ENCODE measurements at places on chromosomes 12 and 14.

DNA sequence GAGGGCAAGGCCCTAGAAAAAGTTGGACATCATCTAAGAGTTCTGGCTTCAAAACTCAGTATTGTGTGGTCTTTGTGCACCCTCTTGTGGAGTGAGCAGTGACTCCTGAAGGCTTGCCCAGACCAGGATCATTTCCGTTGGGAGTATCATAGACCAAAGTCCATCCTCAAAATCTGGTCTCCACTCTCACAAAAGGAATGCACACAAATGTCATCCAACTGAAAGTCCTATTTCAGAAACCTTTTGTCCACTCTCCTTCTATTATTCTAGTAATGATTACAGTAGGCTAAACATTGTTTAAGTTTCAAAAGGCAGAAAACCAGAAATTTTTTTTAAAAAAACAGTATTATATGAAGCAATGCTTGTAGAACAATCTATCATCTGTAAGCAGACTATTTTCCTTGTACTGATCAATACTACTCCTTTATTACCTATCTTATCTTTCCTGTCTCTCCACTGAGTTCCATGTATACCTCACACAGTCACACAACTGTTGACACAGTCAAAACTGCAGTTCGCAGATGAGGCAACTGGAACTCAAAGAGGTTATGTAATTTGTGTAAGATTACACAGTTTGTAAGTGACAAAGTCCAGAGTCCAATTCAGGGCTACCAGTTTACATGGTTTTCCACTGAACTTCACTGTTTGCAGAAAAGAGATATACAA lies 41.4 kb downstream of the COX16 start:
- DNase-seq = peak; percentile 74

GRCh38 chr12:63915105-63915800 lies 70.8 kb downstream of the SRGAP1 start:
- DNase-seq = peak; percentile 55

- peak; percentile 18 for DNase-seq
Observed at GRCh38 chr12:123031171-123031845, 50.8 kb downstream of the ARL6IP4 start.

DNA sequence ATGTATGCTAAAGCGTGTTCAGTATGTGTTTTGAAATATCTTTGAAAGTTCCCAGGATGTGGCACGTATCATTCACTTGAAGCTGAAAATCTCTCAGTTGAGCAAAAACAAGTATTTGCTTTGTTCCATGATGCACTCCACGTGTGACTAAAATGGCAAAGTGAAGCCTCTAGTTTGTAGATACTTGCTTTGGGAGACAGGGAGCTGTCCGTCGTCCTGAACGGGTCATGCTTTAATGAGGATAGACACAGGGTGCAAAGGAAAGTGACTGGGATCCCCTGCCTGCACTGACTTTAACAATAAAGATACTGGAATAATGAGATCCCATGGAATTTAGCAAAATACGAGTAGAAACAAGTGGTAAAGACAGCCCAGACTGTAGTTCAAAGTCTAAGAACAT lies 991.4 kb downstream of the NRXN3 start:
- peak; percentile 65 for DNase-seq

- DNase-seq = no peak
Observed at GRCh38 chr12:63964301-63964700, 119.8 kb downstream of the SRGAP1 start.

DNA sequence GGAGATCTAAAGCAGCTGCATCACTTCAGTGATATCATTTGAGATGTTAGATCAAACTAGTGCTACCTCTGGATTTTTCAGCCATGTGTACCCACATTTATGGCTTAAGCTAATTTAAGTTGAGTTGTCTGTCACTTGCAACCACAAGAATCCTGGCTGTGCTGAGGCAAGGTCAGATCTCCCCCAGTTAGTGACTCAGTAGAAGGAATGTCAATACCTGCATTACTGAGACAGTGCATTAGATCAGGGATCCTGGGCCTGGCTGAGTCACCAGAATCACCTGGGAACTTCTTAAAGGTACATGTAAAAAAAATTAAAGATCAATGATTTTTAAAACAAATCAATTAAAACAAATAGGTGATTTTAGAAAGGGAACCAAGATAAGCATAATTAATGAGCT lies 84.6 kb upstream of the GRIN2B start:
- peak; percentile 90 for DNase-seq

GRCh38 chr14:42229976-42230375 lies 623.3 kb downstream of the LRFN5 start:
- no peak for DNase-seq

DNA sequence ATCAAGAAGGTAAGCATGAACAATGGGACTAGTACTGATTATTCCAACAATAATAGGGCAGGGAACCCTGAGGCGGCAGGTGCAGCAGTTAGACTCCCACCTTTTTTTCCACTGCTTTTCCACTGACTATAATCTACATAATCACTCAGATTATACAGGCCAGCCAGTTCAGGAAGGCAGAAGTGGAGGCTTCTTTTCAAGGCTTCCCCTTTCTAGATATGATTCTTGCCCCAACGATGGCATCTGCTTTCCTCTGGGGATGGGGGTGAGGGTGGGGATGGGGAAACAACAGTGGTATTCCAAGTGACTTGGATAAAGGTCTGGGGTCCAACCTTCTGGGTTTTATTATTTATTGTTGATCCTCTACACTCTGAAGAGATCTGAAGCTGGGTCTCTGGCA lies 331 bp downstream of the NCKAP1L start:
- DNase-seq = no peak

DNA sequence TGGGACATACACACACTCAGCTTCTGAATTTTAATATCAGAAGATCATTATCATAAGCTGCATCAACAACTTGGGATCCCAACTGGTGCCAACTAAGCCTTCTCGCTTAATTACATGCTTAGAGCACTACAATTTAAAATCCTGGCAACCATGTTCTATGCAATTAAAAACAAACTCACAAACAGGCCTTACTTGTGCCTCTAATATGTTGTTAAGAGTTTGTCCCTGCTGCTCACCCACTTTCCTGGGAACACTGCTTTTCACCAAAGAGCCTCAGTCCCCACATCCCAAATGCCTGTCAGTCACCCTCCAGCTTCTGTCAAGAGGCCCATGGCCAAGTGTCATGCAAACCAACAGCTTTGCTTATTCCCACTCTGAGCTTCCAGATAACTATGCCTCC lies 69.7 kb downstream of the TTC9 start:
- DNase-seq = no peak

GRCh38 chr12:6664902-6665301 lies 2.0 kb upstream of the ING4 start:
- DNase-seq = no peak

DNA sequence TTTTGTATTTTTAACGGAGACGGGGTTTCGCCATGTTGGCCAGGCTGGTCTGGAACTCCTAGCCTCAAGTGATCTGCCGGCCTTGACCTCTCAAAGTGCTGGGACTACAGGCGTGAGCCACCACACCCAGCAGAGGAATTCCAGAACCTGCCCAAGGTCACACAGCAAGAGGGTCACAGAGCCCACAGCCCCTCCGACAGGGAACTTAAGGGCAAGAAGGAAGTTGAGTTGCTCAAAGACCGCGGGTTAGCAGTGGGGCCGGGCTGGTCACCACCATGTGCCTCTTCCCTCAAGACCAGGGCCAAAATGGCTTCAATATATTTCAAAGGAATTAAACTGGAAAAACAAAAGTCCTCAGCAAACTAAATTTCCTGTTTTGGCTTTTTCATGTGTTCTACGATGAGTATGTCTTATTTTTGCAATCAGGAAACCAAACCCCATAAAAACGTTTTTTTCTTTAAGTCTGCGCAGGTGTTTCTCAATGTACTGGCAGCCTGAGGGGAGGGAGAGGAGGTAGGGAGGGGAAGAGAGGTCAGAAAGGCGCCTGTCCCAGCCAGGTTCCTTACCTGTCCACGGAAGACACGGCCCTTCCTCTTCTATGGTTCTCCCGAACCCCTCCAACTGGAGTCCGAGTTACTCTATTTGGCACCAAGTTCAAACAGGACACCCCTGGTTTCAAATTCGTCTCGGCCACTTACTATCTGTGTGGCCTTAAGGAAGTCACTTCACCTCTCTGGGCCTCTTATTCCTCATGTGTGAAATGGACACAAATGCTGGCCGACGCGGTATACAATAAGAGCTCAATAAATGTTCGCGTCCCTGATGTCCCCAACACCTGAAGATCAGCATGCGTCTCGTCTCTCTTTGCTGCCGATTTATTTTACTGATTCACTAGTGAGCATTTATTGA lies 778 bp downstream of the SLC8B1 start:
- peak; percentile 30 for DNase-seq

DNA sequence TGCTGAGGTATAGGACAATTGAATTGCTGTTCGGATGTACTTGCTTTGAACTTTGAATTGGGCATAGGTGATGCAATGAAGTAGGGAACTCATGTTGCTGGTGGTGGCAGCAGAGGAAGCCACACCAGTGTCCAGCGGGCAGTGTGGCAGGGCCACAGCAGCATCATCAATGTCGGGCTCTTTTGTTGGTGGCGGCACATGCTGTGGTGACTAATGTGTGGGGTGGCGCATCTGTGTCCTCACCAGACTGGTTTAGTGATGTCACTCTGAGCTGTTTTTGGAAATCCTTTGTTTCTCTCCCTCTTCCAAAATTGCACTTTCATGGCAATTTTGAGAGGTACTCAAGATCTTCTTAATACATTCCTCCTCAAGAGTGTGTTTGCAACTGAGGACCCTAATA lies 187.6 kb downstream of the ETNK1 start:
- DNase-seq = peak; percentile 50

DNA sequence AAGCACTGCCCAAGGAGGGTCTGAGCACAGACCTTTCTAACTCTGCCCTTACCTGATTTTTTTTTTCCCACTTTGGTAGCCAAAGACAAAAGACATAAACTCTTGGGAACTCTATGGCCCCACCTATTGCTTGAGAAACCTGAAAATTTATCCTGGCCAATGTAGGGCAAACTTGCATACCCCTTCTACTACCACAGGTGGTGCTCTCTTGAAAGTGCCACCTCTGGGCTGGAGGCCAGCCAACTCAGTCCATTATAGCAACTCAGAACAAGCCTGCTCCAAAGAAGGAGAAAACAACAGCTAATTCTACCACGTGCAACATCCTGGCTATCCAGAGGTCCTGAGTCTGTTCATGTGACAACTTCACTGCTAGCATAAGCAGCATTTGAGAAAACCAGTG lies 55.7 kb upstream of the ABCD2 start:
- no peak for DNase-seq

- DNase-seq = no peak
Observed at GRCh38 chr12:30818562-30818961, 63.8 kb upstream of the CAPRIN2 start.

GRCh38 chr12:126069549-126070165 lies 1004.4 kb downstream of the AACS start:
- peak; percentile 65 for DNase-seq

DNA sequence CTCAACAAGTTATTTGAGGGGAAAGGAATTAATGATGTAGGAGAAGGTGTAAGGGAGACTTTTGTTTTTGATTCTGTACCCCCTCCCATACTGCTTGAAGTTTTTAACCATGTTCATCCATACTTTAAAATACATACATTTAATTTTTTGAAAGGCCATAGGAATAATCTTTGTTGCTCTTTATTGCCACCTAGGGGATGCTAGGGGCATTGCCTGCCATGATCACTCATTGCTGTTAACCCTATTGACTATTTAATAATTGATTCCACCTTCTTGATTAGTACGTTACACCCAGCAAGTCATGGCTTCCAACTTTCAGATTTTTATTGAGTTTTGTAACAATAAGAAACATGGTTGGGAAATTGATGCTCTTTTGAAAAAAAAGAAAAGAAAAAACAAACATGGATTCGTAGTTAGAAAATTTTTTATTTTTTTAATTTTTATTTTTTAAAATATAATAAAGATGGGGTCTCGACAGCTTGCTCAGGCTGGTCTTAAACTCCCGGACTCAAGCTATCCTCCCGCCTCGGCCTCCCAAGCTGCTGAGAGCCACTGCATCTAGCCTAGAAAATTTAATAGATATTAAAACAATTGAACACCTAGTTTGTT lies 8.5 kb upstream of the PRKAB1 start:
- DNase-seq = peak; percentile 48

GRCh38 chr14:106586098-106586704 lies 1059.8 kb downstream of the TMEM121 start:
- no peak for DNase-seq

GRCh38 chr14:88422919-88423650 lies 37.6 kb downstream of the SPATA7 start:
- DNase-seq = peak; percentile 93

GRCh38 chr12:4943067-4943937 lies 33.6 kb downstream of the KCNA1 start:
- DNase-seq = no peak

DNA sequence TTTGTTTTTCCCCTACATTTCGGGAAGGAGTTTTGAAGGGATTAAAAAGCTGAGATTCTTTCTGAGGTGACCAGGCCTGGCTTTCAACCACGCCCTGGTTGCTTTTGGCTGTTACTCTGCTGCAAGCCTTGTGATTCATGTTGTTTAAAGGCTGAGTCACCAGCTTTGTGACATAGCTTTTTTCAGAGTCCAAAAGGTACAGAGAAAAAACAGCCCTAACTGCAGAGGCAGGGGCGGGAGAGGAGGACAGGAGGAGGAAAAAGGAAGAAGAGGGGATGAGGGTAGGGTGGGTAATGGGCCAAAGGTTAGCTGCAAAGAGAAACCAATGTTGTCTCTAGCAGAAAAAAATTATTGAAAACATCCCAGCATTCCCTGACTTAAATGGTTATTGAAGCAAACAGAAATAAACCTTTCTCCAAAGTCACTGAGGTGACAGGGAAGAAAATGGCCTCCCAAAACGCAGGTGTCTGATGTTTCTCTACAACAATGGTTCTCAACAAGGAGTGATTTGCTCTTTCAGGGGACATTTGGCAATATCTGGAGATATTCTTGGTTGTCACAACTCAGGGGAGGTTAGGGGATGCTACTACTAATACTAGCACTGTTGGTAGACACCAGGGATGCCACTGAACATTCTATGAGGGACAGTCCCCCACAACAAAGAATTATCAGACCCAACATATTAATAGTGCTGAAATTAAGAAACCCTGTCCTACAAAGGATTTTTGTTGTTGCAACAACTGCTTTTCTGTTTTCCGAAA lies 2.1 kb upstream of the UBC start:
- peak; percentile 96 for DNase-seq

All from epithelial cell of esophagus (primary cell).